Stromal cell of bone marrow (primary cell): ENCODE measurements at places on chromosomes 3 and 15.

DNA sequence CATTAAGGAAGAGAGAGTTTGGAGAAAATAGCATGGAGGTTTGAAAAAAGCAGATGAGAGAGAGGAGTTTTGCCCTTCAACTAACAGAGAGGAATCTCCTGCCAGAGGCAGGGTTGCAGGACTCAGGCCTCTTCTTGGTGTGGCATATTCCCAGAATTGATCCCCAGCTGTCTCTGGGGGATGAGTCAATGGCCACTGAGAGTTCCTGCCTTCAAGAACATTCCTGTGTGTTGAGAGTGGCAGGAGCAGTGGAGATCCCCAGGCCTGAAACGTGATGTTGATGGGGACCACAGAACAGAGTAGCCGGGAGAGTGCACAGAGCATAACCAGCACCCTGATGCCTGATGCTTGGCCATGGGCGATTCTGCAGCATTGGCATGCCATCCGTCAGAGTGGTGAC lies 348.4 kb upstream of the THBS1 start:
- peak; percentile 47 for DNase-seq

GRCh38 chr3:153835540-153835939 lies 285.6 kb upstream of the ARHGEF26 start:
- no peak for DNase-seq

DNA sequence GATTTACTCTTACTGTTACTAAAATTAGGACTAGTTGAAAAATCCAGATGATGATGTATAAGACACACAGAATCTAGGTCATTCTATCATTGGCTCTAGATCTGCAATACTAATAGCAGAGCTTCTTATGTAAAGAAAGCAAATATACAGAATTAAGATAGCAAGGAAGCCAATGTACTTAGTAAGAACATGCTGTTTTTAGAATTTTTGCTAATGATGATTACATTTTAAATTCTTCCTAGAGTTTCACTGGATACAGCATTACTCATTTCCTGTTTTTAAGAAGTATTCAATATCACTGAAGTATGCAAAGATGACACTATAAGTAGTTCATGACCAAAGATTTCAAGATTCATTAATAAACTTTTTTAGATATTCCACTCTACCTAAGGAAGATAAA lies 60.7 kb downstream of the CFAP20DC start:
- no peak for DNase-seq

GRCh38 chr3:29412110-29412509 lies 131.2 kb downstream of the RBMS3 start:
- no peak for DNase-seq

- no peak for DNase-seq
Measured at GRCh38 chr15:66188464-66188863, 65.1 kb downstream of the MEGF11 start.

DNA sequence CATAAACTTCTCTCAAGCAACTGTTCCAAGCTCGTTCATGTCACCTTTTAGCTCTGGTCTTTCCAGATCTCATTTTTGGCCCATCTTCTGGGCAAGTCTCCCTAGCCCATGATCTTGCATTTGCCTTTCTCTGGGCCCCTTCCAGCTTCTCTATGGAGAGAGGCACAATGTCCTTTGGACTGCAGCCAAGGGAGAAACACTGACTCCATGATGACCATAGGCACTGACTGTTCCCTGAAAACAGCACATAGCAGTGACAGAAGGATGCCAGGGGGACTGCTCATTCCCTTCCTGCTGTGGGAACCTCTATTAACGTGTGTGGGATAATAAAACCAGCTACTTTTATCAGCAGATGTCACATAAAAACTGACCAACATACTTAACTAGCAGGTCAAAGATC lies 60.3 kb downstream of the STRIT1 start:
- peak; percentile 66 for DNase-seq

DNA sequence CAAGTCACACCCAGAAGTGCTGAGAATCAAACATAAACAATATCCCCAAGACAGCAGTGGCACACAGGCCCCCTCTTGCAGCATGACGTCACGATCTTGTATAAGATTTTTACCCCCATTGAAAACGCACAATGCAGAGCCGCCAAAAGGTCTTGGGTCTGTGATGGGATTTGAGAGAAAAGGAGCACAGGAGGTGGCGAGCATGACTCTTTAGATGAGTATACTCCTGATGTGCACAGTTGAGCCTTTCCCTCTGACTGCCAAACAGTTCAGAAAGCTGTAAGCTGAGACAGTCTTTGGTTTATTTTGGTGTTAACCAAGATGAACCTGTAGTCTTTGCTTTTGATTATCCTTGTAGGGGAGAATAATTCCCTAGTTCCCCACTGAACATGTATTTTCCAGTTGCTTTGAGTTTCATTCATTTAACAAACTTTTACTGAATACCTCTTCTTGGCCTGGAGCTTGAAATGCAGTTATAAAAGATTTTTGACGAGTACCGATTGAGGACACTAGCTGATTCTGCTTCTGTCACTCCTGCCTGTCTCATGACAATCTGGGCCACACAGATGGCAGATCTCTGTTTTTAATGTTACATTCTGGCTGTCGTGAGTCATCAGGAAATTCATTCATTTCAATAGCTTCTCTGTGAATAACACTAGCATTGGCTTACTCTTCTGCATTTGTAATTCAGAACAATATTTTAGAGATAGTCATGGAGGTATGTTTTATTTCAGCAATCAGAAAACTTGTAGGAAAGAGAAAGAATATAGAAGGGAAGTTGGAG lies 28.9 kb downstream of the CFAP91 start:
- DNase-seq: peak; percentile 28

DNA sequence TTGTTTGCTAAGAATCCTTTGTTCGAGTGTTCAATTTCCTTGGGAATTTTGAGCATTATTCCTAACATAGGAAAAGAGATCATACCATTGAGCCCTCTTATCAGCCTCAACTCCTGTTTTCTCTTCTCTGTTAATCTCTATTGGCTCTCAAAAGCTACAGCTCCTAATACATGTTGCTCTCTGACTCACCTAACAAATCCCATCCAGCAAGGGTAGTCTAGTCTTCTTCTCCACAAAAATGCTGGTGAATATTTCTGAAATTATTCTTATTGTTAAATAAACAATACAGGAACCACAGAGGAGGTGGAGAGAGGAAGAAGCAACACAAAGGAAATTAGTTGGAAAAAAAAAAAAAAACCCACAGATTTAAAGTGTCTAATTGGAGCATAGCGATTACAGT lies 325.8 kb upstream of the NAALADL2 start:
- DNase-seq: peak; percentile 6
